ENCODE measurements at places on chromosomes 3 and 15.

- DNase-seq, result no peak
Observed at GRCh38 chr3:13497386-13497785, 17.3 kb downstream of the HDAC11 start.

- no peak for DNase-seq
Observed at GRCh38 chr15:77013776-77014131, 18.8 kb downstream of the PSTPIP1 start.

DNA sequence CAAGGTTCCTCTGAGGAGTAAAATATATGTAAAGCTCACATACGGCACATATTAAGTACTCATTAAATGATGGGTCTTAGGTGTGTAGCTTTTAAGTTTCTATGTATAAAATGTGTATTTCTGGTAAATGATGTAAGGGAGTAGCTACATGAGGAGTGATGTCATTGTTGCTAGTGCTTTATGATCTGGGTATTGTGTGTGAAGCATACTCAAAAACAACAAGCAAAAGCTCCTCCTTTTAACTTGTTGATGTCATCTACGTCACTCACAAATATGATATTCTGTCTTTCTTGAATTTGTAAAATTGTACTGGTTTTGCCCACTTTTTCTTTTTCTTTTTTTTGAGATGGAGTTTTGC is 1.4 kb upstream of the HERC1 start:
- no peak for DNase-seq

DNA sequence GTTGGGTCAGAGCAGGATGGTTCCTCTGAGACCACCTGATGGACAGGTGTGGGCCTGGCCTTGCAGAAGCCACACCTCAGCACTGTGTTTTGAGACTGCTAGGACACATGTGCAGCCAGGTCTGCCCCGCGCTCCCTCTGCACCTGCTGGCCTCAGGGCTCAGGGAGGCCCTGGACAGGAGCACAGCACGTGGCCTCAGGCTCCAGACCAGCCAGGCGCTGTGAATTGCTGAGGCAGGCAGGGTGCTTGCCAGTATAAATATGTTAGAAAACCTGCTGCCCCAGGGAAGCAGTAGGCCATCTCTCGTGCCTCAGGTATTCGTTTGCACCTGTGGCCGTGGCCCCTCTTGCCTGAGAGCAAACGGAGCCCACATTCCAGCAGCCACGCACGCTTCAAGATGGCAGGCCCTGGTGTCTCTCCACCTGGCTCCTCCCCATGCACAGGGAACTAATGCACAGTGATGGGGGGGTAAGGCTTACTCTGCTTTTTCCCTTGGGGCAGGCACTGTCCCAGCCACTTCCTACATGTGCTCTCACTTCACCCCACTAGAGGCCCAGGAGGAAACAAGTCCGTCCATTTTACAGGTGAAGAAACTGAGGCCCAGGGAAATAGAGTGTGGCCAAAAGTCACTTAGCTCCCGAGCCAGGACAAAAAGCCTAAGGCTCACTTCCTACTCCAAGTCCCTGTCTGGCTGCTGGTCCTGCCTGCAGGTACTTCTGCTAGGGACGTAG is 20.4 kb downstream of the SEC61A1 start:
- DNase-seq, result peak; percentile 61

DNA sequence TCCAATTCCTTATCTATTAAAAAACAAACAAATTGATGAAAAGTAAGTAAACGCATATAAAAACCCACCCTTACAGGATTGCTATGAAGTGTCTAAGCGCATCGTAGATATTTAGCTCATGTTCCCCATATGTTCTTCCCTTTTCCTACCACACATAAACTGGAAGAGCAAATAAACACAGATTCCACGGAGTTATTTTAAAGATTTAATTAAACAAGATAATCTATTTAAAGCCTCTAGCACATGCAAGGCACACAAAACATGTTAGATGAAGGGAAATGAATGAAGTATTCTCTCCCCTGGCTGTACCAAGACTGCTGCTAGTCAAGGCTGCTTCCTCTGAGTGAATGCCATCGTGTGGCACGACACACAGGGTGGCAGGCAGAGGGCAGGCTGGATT is 78.4 kb upstream of the FGF12 start:
- no peak for DNase-seq

- DNase-seq, result no peak
Observed at GRCh38 chr15:43134157-43134635, 810 bp downstream of the TMEM62 start.

DNA sequence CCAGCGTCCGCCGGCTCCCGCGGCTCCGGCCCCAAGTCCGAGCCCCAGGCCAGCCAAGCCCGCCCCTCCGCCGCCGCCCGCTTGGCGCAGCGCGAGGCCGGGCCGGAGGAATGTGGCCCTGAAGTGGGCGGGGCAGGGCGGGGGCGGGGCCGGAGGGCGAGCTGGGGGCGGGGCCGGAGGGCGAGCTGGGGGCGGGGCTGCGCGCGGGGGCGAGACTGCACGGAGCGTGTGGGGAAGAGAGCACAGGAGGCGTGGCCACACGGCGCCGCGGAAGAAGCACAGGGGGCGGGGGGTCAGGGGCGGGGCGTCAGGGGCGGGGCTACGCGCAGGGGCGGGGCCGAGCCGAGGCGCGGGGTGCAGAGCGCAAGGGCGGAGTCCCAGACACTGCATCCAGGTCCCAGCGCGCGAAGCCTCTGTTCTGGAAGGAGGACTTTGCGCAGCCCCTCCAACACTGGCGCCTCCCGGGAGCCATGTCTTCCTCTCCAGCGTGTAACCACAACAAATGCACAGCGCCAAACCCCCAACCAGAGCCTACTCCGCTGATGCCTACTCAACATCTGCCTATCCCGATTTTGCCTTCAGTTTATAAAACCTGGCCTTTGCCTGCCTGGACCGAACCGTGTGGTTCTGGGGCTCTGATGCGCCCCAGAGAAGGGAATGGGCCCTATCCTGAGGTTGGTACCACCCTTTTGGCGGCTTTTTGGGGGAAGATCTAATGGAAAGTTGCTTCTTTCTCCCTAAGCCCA is 105.5 kb downstream of the IQSEC1 start:
- DNase-seq, result peak; percentile 95

- no peak for DNase-seq
Observed at GRCh38 chr3:46068501-46068900, 41.2 kb upstream of the XCR1 start.

GRCh38 chr3:66037330-66037985 is 1.3 kb downstream of the MAGI1 start:
- DNase-seq, result no peak

- DNase-seq, result peak; percentile 55
Observed at GRCh38 chr15:78216276-78217104, 17.9 kb downstream of the ACSBG1 start.

- no peak for DNase-seq
Observed at GRCh38 chr3:195468391-195468776, 25.6 kb upstream of the ACAP2 start.

DNA sequence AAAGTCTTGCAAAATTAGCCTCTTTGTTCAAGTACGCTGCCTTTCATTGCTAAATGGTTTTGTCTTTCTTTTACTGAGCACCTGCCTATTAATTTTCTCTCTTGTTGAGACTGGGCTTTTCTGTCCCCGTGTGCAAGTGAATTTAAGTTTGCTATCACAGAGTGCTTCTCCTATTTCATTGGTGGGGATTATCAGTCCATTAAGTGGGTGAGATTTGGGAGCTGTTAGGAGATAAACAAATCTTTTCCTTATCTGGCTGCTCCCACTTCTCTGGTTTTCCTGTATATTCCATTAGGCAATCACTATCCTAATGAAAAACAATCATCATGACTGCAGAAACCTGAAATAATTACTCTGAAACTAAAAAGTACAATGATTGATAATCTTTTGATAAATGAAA is 254.2 kb downstream of the NR1D2 start:
- DNase-seq, result no peak

GRCh38 chr3:110393941-110394340 is 677.7 kb upstream of the NECTIN3 start:
- DNase-seq, result no peak

DNA sequence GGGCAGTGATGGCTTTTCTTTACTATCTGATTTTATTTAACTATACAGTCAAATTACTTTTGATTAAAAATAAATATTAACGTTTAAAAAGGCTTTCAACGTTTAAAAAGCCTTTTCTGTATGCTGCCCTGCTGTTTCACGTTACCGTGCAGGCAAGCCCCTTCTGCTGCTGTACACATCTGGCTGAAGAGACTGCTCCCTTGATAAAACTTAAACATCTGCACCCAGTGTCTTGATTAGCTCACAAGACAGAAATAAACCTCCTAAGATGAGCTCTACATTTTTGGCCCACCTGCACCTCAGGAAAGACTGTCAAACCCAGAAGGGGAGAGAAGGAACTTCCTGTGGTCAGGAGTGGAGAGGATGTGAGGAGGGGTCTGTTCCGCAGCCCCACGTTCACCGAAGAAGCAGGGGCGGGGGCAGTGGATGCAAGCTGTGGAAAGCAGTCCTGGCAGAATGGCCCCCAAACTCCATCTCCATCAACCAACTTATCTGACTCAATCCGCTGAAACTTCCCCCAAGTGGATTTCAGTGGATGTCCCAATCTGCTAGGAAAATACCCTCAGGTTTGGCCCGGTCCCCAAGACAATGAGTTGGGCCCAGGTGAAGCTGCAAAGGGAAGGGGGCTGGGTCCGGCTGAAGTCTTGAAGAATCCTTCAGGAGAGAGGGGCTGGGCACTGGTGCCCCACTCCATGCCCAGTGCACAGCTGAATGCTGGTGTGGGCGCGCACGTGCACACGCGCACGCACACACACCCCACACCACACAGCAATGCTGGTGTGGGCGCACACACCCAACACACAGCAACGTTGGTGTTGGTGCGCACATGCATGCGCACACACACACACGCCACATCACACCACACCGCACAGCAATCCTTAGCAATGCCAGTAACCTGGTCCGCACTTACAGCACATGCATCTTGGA is 88.6 kb downstream of the LRIG1 start:
- DNase-seq, result no peak

- DNase-seq, result no peak
Observed at GRCh38 chr15:60620708-60621107, 141.8 kb upstream of the ICE2 start.
